Mammary epithelial cell (primary cell): ENCODE measurements at places on chromosomes 11 and 22.

DNA sequence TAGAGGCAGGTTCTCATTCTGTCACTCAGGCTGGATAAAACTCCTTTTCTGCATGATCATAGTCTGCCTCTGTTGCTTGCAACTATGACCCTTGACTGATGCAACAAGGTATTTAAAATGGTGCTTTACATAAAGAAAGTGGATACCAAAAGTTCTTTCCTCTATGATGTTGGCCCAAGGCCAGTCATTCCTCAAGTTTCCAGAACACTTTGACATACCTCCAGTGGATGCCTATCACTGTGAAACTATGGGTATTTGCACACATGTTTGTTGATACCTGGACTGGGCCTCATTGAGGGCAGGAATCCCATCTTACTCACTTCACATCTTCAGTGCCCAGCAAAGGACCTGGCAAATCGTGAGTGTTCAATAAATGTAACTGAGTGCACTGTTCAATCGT, 159.0 kb upstream of the ZC3H12C start:
- DNase-seq, result no peak

GRCh38 chr11:59814021-59814420, 3.4 kb upstream of the MRPL16 start:
- no peak for DNase-seq

GRCh38 chr11:87405356-87405755, 367.6 kb downstream of the TMEM135 start:
- no peak for DNase-seq

- DNase-seq, result no peak
Observed at GRCh38 chr11:68931911-68932310, 28.2 kb downstream of the IGHMBP2 start.

GRCh38 chr11:337711-338110, 17.1 kb upstream of the IFITM3 start:
- no peak for DNase-seq

DNA sequence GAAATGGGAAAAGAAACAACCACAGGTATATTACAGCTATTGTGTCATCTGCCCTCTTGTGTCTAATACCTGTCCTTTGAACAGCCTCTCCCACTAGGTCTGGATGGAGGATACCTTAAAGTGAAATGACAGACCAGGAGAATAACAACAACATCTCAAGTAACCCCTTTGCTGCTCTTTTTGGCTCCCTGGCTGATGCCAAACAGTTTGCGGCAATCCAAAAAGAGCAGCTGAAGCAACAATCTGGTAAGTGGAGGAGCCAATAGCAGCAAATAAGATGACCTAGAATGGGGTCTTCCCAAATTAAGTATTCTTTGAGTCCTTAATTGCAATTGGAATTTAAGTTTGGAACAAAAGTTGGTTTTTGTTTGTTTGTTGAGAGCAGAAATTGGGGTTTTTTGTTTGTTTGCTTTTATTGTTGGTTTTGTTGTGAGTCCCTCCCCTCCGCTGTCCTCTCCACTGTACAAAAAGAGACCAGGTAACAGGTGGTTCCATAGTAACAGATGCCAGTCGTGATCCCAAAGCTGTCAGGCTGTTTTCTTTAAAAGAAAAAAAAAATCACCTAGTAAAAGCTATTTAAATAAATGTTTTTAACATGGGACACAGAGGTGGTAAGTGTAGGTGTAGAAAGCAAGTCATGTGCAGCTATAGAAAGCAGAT, 5.7 kb downstream of the UBE4A start:
- DNase-seq, result no peak

- DNase-seq, result no peak
Observed at GRCh38 chr11:20448834-20449233, 61.3 kb downstream of the PRMT3 start.

DNA sequence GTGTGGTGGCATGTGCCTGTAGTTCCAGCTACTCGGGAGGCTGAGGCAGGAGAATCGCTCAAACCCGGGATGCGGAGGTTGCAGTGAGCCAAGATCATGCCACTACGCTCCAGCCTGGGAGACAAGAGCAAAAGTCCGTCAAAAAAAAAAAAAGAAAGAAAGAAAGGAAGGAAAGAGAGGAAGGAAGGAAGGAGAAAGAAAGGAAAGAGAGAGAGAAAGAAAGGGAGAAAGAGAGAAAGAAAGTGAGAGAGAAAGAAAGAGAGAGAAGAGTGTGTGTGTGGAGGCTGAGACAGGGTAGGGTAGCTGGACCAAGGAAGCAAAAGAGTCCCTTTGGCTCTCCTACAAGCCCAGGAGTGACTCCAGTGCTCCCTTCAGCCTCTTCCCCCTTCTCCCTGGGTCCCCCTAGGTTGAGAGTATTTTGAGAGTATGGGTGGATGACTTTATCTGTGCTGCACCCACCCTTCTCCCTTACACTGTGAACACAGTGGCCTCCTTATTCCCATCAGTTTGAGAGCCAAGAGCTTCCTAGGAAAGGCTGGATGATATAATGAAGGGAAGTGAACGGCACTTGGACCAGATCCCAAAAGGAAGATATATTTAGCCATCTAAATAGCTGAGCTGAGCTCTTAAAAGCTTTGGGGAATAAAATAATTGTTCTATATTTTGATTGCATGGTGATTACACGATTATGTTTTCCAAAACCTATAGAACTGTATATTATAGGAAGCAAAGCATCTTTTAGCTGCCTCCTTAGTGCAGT, 9.5 kb upstream of the DENND5A start:
- DNase-seq, result no peak

GRCh38 chr11:57491371-57492061, 24.0 kb downstream of the SLC43A1 start:
- DNase-seq, result no peak

- DNase-seq, result no peak
Observed at GRCh38 chr11:60362241-60362640, 16.1 kb upstream of the MS4A7 start.

DNA sequence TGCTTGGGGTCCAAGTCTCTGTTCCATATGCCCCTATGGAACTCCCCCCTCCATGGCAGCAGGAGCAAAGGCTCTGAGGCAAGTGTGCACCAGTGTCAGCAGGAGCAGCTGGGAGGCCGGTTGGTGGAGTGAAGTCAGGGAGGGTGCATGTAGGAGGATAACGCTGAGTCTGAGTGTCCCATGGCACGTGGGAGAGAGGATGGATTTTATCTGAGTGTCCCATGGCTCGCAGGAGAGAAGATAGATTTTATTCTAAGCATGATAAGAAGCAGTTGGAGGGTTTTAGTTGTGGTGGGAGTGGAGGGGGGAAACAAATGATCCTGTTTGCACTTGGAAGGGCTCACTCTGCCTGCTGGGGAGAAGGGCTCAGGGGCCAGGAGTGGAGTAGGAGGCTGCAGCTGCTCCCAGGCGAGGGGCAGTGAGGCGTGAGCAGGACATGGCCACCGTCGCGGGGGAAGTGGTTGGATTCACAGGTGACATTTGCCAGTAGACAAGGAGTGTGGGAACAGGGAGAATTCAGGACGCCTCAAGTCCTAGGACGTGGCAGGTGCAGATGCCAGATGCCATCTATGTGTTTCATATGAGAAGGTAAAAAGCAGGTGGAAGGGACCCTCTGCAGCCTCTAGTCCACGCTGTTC, 33.6 kb upstream of the PARVG start:
- DNase-seq, result no peak
